ENCODE measurements at places on chromosomes 4 and X.

- DNase-seq: no peak
These were observed 745 bp upstream of the IQSEC2 start for GRCh38 chrX:53281963-53282695.

DNA sequence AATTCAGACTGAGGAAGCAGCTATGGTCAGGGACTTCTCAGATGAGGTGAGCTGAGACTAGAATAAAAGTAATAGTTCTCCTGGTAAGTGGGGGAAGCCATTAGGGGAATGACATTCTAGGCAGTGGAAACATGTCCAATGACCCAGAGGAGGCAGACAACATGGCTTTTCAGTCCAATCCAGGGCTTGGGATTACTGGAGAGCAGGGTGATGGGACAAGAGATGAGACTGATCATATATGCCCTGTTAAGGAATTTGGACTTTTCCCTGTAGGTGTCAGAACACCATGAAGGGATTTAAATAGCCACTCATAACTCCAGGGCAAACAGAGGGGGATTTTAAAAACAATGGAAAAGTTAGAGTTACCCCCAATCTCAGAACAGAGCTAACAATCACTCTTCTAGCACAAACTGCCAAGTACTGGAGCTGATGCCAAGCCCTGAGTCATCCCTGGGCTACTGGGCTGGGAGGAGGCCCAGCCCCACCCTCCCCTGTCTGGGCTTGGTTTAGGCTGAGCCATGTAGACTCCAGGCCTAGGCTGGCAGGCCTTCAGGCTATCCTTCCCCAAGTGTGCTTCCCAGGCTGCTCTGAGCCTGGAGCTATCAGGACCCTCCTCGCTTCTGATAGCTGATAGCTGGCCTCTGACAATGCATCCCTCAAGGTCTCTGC lies 22.7 kb upstream of the MSN start:
- peak; percentile 66 for DNase-seq

DNA sequence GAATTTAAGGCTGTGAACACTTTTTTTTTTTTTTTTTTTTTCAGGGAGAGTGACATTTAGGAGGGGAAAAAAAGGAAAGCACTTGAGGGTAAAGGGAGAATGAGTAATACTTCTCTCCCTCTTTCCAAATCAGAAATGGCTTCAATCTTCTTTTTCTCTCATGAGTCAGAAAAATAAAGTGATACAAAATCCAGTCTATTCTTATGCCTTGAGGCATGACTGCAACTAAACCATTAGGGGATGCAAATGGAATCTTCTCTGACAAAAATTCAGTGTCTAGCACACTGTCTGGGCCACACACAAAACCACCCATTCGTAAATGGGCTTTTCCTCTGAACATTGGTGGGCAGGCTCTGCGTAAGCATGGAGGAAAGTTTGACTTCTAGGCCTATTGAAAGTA lies 46.7 kb upstream of the POU4F2 start:
- no peak for DNase-seq

- DNase-seq: no peak
These were observed 202.2 kb upstream of the GPRIN3 start for GRCh38 chr4:89509708-89510281.

- no peak for DNase-seq
These were observed 41.5 kb downstream of the ANK2 start for GRCh38 chr4:113090954-113091353.
